ENCODE measurements at places on chromosomes 5 and 9. TPM values are rescaled to one million over a fixed set of nuclear protein-coding genes. Genes with fewer than 3 reads are reported as not detected.

- no peak for DNase-seq
Measured at GRCh38 chr5:58393716-58394115, 66.2 kb downstream of the PLK2 start.

GRCh38 chr9:75612205-75612604, 278.3 kb upstream of the PCSK5 start:
- DNase-seq, result no peak

- no peak for DNase-seq
Measured at GRCh38 chr9:114080773-114081440, 2.8 kb upstream of the AMBP start.

GRCh38 chr5:135356522-135357318, 42.3 kb downstream of the MACROH2A1 start:
- no peak for DNase-seq

- no peak for DNase-seq
Measured at GRCh38 chr5:65774346-65774745, 52.3 kb downstream of the NLN start.

The PRUNE2 gene
- 166 TPM for total RNA-seq

- no peak for DNase-seq
Measured at GRCh38 chr5:167565189-167565954, 726.1 kb upstream of the WWC1 start.

The PCDHB5 gene
- 8.0 TPM for total RNA-seq

DNA sequence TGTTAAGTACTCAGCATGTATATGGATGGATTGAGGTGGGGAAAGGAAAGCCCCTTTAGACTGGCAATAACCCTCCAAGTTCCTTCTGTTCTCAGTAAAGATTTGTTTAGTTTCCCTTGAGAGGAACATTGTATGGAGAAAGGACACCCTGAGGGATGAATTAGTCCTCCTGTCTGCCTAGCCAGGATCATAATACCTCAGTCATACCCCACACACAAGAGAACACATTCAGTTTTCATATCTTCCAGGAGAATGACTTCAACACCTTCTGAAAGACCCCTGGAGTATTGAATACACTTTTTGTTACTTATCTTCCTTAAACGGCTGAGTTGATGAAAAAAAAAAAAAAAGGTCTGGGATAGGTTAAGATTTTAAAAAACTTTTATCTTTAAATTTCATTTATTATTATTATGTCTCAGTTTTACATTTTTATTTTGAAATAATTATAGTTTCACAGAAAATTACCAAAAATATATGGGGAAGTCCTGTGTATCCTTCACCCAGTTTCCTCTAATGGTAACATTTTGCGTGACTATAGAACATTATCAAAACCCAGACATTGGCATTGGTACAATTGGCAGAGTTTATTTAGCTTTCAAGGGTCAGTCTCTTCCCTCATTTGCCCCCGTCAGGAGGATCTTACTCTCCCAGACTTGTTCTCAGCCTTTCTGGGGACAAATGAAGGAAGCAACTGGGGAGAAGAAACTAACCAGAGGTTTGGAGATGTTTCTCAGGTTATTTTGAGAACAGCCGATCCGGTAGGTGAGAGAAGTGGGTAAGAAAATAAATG, 88.0 kb downstream of the ACTBL2 start:
- DNase-seq, result no peak

- no peak for DNase-seq
Measured at GRCh38 chr9:135394131-135394530, 85.5 kb upstream of the PPP1R26 start.
